ENCODE measurements at places on chromosomes 4 and X.
A peak's percentile ranks its signal among the peaks of the same experiment; 100 is the strongest.

GRCh38 chr4:85391589-85392410 is 83.2 kb upstream of the ARHGAP24 start:
- DNase-seq: no peak

- DNase-seq: no peak
Measured at GRCh38 chr4:27357283-27357682, 496.6 kb downstream of the STIM2 start.

GRCh38 chr4:105765690-105766407 is 57.3 kb downstream of the GSTCD start:
- DNase-seq: no peak

- DNase-seq: no peak
Measured at GRCh38 chr4:140069066-140069465, 84.9 kb downstream of the MAML3 start.

- no peak for DNase-seq
Measured at GRCh38 chrX:9141496-9141895, 107.6 kb upstream of the FAM9B start.

DNA sequence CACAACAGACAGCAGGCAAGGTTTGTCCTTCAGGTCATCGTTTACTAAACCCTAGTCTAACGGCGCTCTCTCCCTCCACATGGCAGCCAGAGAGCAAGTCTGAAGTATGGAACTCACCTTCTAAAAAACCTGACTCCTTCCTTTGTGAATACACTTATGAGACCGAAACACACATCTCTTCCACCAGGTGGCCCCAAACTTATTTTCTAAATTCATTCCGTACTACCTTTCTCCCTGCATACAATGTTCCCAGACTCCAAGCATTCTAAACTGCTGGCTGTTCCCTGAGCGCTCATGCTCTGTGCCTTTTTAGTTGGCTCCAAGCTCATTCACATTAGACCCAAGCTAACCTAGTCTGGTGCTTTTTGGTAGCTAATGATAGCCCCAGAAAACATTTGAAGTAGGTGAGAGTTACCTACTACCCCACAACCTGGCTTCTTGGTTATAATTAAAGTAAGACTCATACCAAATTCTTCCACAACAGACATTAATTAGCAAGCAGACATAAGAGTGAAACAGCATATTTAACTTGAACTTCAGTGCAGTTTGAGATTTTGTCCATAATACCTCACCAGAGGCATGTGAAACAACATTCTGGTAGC is 67.6 kb upstream of the DCLK2 start:
- peak; percentile 33 for DNase-seq

DNA sequence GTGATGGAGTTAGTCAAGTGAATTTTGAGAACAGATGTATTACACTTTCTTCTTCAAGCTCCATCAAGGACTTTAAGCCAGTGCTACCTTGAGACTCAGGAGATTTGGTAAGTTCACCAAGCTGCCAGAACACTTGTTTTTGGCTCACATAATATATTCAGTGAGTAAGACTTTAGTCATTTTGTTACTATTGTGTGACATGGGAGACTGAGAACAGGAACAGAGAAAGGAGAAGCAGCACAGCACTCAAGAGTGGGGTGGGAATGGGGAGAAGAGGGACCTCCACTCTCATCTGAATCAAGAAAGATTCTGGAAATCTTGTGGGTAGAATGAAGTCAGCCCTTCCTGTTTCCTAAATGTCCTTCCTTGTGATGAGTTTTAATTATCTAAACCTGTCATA is 87.3 kb upstream of the TET2 start:
- DNase-seq: no peak

GRCh38 chr4:83504503-83504902 is 19.6 kb upstream of the ABRAXAS1 start:
- no peak for DNase-seq

DNA sequence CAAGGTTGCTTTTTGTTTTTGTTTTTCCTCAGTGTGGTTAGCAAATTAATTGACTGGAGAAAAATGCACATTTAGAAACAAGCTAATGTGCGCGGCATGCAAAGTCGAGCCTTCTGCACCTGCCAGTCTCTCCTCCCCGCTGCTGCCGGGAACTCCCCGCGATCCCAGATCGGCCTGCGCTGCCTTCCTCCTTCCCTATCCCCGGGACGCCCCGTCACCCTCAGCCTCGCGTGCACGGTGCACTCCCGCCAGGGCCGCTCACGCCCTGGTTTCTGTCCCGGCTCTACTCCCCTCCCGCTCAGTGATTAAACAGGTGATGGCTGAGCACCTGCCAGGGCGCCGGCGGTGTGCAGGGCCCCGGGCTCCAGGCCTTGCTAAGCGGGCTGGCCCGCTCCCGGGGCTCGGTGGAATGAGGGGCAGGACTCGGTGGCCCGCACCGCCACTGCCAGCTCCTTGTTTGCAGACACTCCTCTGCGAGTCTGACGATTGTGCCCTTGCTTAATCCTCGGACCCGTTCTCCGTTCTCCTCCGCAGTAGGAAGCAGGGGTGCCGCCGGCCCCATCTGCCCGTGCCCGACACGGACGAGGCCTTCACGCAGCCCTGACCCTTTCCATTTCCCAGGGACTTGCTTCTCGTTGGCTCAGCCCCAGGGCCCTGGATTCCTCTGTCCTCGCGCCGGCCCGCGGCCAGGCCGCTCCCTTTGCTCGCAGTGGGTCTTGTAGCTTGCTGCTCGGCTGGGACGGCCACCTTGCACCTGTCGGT is 143.4 kb downstream of the TRIML1 start:
- DNase-seq: no peak

- DNase-seq: no peak
Measured at GRCh38 chr4:80172203-80172602, 25.1 kb upstream of the PRDM8 start.

- no peak for DNase-seq
Measured at GRCh38 chr4:2165391-2165790, 76.5 kb downstream of the HAUS3 start.

DNA sequence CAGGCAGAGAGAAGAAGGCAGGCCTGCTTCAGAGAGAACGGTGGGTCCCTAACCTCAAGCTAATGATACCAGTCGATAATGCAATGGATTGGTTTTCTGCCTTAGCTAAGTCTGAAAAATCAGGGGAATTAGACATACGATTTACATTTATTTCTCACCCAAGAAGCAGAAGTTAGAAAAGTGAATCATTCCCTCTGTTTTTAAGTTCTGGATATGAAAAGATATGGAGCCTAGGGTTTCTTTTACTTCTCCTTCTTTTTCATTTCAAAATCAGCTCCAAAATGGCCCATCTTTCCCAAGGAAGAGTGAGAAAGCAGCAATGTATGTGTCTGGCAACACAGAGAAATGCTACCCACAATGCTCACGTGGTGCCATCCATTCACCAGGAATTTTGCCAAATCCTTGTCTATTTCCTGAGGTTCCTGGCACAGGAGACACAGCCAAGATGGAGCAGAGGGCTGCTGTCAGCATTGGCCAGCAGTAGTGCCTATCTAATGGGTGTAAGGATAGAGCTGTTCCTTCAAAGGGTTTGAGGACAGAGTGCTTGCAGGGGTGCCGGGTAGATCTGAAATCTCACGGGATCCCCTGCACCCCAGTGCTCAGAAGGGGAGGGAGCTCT is 231.5 kb downstream of the MAML3 start:
- no peak for DNase-seq

DNA sequence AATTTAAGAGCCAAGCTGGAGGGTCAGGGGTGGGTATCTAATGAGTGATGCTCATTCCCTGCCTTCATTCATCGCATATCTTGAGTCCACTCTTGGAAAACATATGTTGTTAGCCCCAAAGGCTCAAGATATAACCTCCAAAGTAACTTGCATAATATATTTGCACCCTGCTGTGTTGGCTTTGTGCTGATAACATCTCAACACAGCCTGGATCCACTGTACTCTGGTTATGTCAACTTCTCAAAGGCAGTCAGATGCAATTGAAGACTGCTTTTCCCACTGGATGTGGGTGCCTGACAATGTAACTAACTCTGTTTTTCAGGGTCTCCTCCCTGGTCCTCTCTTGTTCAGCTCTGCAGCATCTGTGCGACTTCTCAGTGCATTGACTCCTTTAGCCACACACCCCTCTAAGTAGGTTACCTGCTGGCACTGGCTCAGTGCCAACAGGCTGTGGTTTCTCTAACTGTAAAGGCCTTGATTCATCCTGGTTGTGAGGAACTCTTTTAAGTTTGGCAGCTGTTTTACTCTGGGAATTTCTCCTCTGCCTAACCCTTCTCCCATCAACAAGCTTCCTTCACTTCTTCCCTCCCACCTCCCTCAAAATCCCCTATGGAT is 28.1 kb downstream of the SLC16A2 start:
- DNase-seq: peak; percentile 23

DNA sequence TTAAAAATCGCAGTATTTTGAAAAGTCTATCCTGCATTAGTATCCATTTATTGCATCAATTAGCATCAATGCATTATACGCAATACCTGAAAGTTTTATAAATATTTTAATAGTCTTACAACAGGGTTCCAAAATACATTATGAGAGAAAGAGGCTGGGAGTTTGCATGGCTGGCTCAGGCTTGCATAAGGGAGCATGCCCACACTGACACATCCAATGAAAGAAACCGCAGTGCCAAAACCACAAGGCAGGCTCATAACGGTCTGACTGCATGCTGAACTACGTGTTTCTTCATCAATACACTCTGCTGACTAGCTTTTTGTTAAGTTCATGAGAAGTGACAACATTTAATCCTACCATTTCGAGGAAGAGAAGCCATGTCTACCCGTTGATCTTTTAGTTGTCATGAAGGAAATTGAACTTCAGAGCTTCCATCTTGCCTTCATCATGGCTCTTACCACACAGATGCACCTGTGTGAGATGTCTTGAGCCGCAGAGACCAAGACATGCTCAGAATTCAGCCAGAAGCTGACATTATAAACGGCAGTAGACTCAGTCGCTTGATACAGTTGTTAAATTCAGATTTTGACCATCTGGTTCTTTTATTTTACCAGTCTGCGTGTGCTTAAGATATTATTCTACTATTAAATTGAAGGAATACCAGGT is 168.8 kb upstream of the FRG1 start:
- no peak for DNase-seq

DNA sequence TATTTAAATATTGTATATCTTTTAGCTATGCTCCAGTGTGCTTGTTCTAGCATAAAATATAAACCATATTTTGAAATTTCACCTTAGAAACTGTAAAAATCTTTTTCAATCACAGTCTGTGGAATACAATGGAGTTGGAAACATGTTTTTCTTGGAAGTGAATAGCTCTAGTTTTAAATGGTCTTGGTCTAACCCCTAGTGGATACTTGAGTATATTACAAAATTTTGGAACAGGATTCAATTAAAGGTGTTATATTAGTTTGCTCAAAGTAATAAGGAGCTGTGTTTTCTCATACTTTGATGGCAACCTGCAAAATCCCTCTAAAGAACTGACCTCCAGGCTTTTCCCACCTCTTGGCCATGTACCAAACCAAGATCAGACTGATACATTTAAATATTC is 48.2 kb downstream of the STK26 start:
- DNase-seq: no peak

All from DMS 273 treated with DMSO at 0.1 percent for 48 hours (cell line).